SK-N-SH treated with all-trans-retinoic acid at 6 μM for 48 hours (cell line): ENCODE measurements at places on chromosomes 12 and 14.

DNA sequence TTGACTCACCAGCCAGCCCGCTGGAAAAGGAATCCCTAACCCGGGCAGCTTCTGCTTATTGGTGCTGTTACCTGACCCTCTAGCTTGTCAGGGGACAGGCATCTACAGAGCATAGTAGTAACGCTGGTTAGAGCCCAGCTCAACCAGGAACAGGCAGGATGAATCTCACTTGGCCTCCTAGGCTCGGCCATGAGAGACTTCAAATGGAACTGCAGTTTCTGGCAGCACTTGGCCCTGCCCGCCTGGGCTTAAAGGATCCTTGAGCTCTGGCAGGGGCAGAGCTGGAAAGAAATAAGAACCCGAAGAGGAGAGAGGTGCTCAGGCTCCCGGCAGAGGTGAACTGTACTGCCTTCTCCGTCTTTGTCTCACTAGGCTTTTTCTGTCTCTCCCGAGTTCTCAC, 2.3 kb upstream of the LHX5 start:
- ATAC-seq = peak; percentile 35

DNA sequence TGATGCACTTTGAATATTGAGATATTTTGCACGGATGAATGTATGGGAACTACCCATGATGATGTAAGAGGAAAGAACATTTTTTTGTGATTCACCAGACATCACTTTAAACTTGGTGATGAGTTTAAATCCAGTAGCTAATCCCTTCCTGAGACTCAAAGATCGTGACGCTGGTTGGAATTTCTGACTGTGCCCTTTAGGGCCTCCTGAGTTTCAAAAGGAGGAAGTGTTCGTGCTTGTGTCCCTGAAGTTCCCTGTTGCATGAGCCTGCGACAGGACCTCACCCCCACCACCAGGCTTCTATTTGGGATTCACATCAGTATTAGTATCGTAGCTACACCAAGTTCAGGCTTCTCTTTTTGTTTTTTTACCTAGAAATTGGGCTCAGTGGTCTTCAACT, 18.6 kb upstream of the RIN3 start:
- ATAC-seq = no peak

DNA sequence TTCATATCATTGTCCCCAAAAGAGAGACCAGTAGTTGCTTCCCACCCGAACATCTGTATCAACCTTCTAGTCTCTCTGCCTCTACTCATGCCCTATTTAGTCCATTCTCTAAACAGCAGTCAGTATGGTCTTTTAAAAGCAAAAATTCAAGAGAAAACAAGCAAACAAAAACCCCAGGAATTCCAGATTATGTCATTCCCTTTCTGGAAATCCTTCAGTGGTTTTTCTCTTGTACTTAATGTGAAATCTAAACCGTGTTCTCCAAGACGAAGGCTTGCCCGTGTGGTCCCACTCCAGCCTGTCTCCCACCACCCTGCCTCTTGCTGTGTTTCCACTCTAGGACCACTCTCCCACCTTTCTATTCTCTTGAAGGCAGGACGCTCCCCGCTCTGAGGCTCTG, 90.8 kb downstream of the TMEM30B start:
- ATAC-seq = no peak

GRCh38 chr12:52236386-52237050, 3.5 kb downstream of the KRT7 start:
- no peak for ATAC-seq

DNA sequence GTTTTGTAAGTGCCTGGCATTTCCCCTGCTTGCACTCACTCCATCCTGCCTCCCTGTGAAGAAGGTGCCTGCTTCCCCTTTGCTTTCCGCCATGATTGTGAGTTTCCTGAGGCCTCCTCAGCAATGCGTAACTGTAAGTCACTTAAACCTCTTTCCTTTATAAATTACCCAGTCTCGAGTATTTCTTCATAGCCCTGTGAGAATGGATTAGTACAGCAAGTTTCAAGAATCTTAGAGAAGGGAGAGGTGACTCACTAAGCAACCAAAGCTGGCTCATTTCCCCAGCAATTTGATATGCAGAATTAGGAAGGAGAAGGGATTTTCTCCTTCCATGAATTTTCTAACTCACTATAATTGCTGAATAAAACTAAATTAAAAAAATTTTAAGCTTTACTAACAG, 251.0 kb upstream of the FOXG1 start:
- peak; percentile 43; the same call in 2 of the 3 replicates for ATAC-seq
